ENCODE measurements at places on chromosomes 5 and 9. TPM values are rescaled to one million over a fixed set of nuclear protein-coding genes. Genes with fewer than 3 reads are reported as not detected.

The FUBP3 gene
- total RNA-seq, result 54.1 TPM

The ANKRD18B gene
- total RNA-seq, result 1.1 TPM

The ST8SIA4 gene
- 46.0 TPM for total RNA-seq

The BBLN gene
- total RNA-seq, result 75.8 TPM

The FYB1 gene
- 45.3 TPM for total RNA-seq

The TEK gene
- not detected for total RNA-seq

The IQGAP2 gene
- 51.6 TPM for total RNA-seq

The GNAQ gene
- 18.2 TPM for total RNA-seq

The DOLK gene
- total RNA-seq, result 12.5 TPM

The TMOD1 gene
- total RNA-seq, result 1.2 TPM

The KIAA0825 gene
- total RNA-seq, result 1.2 TPM

The TLE1 gene
- not detected for total RNA-seq

The CCDC187 gene
- not detected for total RNA-seq

The TBC1D13 gene
- total RNA-seq, result 18.7 TPM

The PCDHA7 gene
- total RNA-seq, result not detected

The LSM11 gene
- total RNA-seq, result 8.6 TPM

The GPR21 gene
- 0.65 TPM for total RNA-seq

The PCDHB7 gene
- not detected for total RNA-seq

The KIF24 gene
- 7.2 TPM for total RNA-seq

The LHX2 gene
- total RNA-seq, result not detected

The PCDHGC5 gene
- total RNA-seq, result not detected

The PCDHGB2 gene
- total RNA-seq, result 0.25 TPM

The ADAMTSL1 gene
- not detected for total RNA-seq

The CBY3 gene
- total RNA-seq, result 0.96 TPM

The INSYN2B gene
- total RNA-seq, result not detected

The OR1J4 gene
- total RNA-seq, result not detected

The MEIKIN gene
- not detected for total RNA-seq

The FLT4 gene
- 4.2 TPM for total RNA-seq

The PRPF4 gene
- 72.4 TPM for total RNA-seq

The BRINP1 gene
- total RNA-seq, result not detected

The C9orf78 gene
- 70.0 TPM for total RNA-seq

The CCDC180 gene
- total RNA-seq, result 1.1 TPM

The MZB1 gene
- 16.0 TPM for total RNA-seq

The CLIC3 gene
- not detected for total RNA-seq

The RNF145 gene
- total RNA-seq, result 91.8 TPM

The CFAP90 gene
- total RNA-seq, result not detected

The CSF1R gene
- total RNA-seq, result not detected

The HBEGF gene
- 4.4 TPM for total RNA-seq

The TAF1L gene
- not detected for total RNA-seq

The TMEM252 gene
- total RNA-seq, result not detected

The TNFSF8 gene
- total RNA-seq, result 45.3 TPM

Measured in activated CD8-positive, alpha-beta memory T cell treated with anti-CD3 and anti-CD28 coated beads for 36 hours (primary cell).